ENCODE measurements at places on chromosomes 16 and 17.

- no peak for DNase-seq
Observed at GRCh38 chr16:11147033-11147753, 108.8 kb downstream of the SOCS1 start.

DNA sequence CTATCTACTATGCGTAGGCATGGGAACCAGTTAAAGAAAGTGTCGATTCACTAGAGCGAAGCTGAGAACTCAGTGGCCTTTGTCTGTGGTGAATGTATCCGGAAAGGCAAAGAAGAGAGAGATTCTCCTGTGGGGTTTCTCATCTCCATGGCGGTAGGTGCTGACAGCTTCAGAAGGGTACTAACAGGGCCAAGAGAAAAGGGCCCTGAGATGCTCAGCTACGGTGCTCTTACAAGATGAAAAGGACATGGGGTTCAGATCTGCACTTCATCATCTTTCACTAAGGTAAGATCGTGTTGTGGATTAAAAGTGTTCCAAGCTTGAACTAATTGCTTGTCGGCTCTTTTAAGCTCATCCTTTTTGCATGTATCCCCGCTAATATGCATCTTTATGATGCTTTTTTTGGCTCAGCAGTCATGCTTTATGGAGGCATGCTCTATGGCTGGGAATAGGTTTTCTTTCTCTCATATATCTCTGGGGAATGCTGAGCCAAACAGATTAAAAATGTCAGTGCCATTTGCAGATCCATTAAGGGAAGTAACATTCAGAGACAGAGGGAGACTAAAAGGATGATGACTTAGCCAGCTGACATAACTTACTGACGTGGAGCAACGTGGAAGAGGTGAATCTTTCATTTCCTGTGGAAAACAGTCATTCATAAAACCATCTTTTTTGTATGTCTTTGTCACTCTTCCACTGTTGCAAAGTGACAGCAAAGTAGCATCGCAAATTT lies 29.9 kb downstream of the KCNJ16 start:
- DNase-seq: no peak

DNA sequence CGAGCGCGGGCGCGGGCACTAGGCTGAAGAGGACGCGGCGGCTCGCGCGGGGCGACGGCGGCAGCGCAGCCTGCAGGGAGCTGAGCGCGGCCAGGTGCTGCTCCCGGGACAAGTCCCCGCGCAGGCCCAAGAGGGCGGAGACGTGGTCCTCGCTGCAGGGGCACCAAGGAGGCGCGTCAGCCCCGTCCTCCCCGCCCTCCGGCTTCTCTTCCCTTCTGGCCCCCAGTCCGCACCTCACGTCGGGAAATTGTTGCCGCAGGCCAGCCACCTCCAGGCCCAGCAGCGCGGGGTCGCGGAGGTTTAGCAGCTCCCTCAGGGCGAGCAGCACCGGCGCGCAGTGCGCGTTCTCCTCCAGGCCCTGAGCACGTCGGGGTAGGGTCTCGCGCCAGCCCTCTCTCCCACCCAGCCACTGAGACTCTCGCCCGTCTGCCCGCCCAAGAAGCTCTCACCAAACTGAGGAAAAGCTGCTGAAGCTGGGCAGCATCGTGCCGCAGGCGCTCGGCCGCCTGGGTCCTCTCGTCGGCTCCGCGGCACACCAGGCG lies 761 bp upstream of the MATCAP1 start:
- DNase-seq: no peak

DNA sequence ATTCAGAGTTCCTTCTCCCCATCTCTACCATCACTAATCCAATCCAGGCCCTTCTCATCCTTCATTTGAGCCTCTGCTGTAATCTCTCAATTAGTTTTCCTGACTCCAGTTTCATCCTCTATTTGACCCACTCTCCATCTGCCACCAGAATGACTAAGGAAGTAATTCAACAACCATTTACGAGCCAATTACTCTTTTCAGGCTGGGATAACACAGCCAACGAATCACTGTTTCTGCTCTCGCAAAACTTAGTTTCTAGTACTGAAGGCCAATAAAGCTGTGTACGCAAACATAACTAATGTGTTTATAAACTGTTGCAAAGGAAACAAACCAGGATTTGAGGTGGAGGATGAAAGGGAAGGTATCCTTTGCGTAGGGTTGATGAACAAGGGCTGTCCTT lies 53.7 kb downstream of the MAP2K6 start:
- DNase-seq: no peak

DNA sequence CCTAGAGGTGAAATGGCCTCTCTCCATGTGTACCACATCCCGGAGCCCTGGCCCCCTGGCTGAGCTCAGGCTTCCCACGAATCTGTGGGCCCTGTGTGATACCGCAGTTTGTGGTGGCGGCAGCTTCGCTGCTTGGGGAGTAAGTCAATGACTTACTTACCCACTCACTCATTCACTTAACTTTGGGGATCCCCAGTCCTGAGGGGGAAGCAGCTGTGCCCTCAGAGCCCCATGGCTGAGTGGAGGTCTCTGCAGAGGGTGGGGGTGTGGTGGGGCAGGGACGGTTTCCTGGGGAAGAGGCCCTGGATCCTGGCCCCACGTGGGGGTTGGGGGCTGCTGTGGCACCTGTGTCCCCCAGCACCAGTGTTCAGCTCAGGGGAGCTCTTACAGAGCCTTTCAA lies 13.2 kb downstream of the KCNJ12 start:
- DNase-seq: no peak

- no peak for DNase-seq
Observed at GRCh38 chr17:80347536-80347935, 67.4 kb upstream of the ENDOV start.

- no peak for DNase-seq
Observed at GRCh38 chr17:72511242-72511641, 390.4 kb downstream of the SOX9 start.

DNA sequence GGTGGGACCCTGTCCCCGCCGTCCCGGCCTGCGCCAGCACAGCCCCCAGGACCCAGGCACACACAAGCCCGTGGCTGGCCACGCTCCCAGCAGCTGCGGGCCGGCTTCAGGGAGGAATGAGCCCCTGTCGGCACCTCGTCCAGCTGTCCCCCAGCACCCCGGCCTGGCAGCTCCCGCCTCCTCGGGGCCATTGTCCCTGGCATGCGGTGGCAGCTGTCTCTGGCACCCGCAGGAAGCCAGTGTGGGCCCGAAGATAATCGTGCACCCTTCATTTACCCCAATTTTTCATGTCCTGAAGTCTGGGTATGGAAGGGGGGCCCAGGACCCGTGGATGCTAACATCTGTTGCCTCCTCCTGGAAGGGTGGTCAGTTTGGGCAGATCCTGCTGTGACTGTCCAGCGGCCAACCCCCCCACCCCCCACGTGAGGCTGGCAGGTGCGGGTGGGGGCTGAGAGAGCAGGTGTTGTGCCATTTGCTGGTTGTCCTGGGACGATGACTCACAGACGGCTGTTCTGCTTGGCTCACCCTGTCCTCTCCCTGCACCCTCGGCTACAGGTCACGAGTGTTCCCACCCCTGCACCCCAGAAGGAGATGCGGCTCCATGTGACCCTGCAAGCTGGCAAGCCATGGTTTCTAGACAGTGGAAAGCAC lies 4.0 kb upstream of the LMF1 start:
- no peak for DNase-seq

DNA sequence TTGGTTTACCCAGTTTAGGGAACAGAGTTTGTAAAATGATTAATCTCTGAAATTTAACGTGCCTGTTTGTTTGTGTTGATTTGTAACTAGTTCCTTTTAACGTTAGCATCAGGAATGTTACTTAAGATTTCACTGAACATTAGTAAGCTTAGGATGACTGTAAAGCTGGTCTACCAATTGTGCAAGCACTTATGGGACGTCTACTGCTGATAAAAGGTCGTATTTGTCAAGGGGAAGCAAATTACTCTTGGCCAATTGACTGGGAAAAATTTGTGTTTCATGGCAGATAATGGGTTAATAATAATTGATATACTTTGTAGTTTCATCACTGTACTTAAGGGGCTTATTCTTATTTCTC lies 11.8 kb downstream of the METTL9 start:
- no peak for DNase-seq

GRCh38 chr16:69017036-69017783 lies 88.2 kb upstream of the HAS3 start:
- DNase-seq: no peak

- no peak for DNase-seq
Observed at GRCh38 chr17:3755335-3756030, 31.8 kb downstream of the HASPIN start.

- DNase-seq: no peak
Observed at GRCh38 chr16:30112197-30113030, 923 bp downstream of the GDPD3 start.

DNA sequence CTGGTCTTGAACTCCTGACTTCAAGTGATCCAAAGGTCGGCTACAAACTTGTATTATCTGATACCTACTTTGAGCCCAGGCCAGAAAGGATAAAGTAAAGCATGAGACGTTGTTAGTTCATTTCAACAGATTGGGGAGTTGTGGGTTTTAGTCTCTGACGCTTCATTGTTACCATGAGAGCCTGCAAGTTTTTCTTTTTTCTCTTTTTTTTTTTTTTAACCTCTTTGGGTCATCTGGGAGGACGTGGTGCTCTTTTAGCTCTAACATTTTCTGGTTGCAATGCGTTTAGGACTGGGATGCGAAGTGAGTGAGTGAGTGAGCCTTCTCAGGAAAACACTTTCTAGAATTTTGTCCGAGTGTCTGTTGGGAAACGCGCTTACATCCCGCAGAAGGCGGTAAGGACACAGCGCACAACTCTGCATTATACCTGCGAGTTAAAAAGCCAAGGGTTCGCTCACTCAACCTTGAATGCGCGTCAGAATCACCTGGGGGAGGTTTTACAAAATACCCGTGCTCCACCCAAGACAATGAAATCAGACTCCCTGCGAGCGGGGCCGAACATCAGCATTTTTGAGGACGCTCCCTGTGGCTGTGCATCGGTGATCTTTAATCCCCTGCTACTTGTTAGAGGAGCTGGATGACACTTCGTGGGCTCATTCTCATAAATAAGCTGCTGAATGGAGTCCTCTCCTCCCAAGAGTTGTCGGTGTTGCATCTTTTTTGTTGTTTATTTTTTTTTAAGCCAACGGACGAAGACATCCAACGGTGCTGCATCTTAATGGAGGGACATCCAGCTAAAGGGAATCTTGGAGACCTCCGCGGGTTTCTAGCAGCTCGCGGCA lies 629 bp upstream of the RNF135 start:
- DNase-seq: no peak

GRCh38 chr17:70307430-70308225 lies 138.3 kb downstream of the KCNJ2 start:
- no peak for DNase-seq

DNA sequence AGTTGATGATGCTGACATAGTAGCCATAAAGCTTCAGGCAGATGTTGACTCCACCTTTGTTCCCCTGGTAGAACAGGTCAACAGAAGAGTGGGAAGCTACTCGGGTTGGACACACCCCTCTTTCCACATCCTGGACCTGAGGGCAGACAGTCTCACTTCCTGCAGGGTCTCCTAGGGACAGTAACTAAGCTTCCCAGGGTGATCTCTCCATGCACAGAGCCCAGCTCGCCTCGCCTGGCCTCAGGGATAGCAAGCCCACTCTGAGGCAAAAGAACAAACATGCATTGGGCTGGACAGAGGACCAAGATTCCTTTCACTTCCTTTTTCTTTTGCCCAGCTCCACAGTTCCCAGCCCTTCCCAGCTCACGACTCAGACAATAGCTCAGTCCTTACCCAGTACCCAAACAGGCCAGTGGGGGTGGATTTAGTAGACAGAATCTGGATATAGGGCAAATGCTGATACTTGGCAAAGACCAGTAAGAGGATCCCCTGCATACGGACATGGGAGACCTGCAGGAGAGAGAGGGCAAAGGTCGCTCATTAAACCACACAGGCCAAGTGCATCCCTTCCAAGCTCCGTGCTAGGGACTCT lies 7.0 kb downstream of the INPP5K start:
- DNase-seq: no peak

DNA sequence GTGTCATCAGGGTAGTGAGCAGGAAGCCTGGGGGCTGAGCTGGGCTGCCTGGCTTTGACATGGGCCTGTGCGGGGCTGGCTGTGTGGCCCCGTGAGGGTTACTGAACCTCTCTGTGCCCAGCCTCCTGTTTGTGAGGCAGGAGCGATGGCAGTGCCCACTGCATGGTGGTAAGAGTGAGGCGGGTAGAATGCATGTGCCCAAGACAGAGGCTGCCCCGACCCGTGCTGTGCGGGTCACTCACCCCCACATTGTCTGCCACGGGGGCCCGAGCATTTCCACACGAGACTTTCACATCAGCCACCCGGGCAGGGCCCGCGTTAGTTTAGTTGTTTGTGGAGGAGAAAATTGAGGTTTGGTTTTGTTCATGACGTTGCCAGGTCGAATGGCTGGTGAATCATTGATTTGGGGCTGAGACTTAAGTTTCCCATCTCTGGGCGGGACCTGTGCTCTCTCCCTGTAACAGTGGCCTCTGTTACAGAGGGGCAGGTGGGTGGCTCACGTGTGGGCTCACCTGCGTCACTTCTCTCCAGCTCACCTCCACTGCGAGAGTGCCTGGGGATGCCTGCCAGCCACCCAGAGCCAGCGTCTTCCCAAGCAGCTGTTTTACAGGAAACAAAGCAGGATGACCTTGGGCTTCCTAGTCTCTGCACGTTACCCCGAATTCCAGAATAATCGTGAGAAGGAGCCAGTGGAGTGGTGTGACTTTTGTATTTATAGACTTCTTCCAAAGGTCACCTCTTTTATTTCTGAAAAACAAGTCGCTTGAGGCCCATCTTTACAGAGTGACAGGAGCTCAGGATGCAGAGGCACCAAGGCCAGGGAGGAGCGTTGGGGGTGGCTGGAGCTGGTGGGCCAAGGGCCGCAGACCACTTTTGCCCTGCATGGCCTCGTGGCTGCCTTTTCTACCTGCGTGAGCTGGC lies 150.6 kb downstream of the RPTOR start:
- DNase-seq: no peak

DNA sequence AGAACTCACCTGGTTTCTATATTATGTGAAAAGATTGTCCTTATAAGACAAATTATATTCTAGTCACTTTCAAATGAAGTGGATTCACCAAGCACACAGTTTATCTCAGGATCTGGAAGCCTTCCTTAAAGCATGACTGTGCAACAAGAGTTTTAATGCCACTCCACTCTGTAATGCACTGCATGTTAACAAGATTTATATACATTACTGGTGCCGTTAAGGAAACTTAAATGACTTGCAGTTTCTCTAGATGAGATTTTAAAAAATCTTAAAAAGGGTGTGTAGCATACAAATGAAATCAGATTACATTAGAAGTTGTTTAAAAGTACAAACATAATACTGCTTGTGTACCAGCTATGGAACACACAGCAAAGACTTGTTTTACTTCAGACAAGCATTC lies 150.8 kb downstream of the SNX11 start:
- DNase-seq: no peak

All from activated CD4-positive, CD25-positive, alpha-beta regulatory T cell treated with anti-CD3 and anti-CD28 coated beads, Interleukin-2, amount 50 U/mL, for 16 hours (primary cell).